ENCODE measurements at places on chromosomes 1 and 21.

- no peak for DNase-seq
Measured at GRCh38 chr1:171743081-171743870, 1.4 kb upstream of the VAMP4 start.

DNA sequence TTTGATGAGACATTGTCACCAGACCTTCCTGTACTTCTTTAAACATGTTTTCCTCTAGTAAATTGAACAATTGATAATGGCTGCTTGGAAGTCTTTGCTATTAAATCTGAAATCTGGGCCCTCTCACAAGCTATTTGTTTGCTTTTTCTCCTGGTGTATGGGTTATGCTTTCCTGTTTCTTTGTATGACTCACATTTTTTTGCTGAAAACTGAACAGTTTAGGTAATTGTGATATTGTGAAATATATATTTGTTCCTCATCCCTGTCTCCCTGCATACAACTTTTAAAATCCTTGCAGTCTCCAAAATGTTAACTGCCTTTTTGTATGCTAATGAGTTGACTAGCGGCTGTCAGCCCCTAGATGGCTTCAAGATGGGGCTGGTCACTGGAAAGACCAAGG is 61.6 kb downstream of the MAP3K21 start:
- DNase-seq: no peak

GRCh38 chr21:44753357-44753756 is 42.0 kb upstream of the TSPEAR start:
- DNase-seq: no peak

- DNase-seq: peak; percentile 12
Measured at GRCh38 chr1:52237430-52237829, 95.5 kb downstream of the ZFYVE9 start.

DNA sequence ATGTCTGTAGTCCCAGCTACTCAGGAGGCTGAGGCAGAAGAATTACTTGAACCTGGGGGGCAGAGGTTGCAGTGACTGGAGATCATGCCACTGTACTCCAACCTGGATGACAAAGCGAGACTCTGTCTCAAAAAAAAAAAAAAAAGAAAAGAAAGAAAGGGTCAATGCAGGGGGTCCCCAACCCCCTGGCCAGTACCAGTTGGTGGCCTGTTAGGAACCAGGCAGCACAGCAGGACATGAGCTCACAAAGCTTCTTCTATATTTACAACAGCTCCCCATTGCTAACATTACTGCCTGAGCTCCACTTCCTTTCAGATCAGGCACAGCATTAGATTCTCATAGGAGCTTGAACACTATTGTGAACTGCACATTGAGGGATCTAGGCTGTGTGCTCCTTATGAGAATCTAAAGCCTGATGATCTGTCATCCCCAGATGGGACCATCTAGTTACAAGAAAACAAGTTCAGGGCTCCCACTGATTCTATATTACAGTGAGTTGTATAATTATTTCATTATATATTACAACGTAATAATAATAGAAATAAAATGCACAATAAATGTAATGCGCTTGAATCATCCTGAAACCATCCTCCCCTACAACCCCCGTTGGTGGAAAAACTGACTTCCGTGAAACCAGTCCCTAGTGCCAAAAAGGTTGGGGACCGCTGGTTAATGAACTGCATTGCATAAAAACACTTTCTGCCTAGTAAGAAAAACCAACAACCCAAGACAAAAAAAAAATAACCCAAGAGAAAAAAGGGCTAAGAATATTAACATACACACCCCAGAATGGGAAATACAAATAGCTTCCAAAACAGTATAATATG is 2.8 kb downstream of the ZBTB8OS start:
- no peak for DNase-seq

GRCh38 chr1:7962014-7962335 is 464 bp downstream of the PARK7 start:
- DNase-seq: no peak

DNA sequence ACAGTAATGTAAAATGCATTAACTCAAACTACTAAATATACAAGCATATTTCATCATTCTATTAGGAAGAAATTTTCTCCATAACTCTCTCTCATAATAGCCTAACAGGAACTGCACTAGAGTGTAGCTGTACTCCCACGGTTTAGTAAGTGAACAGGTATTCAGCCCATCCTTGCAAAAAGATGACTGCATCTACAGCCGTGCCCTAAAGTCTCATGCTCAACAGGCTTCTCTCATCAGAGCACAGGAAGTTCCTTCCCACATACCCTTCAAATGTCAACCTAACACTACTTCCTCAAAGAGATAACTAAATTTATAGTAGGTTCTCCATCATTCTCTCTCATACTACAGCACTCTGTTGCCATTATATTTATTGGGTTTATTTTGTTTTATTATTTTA is 251.6 kb downstream of the AKT3 start:
- DNase-seq: peak; percentile 57

GRCh38 chr21:41090981-41091380 is 77.0 kb upstream of the BACE2 start:
- DNase-seq: no peak

GRCh38 chr1:183966487-183966886 is 71.0 kb downstream of the COLGALT2 start:
- no peak for DNase-seq

DNA sequence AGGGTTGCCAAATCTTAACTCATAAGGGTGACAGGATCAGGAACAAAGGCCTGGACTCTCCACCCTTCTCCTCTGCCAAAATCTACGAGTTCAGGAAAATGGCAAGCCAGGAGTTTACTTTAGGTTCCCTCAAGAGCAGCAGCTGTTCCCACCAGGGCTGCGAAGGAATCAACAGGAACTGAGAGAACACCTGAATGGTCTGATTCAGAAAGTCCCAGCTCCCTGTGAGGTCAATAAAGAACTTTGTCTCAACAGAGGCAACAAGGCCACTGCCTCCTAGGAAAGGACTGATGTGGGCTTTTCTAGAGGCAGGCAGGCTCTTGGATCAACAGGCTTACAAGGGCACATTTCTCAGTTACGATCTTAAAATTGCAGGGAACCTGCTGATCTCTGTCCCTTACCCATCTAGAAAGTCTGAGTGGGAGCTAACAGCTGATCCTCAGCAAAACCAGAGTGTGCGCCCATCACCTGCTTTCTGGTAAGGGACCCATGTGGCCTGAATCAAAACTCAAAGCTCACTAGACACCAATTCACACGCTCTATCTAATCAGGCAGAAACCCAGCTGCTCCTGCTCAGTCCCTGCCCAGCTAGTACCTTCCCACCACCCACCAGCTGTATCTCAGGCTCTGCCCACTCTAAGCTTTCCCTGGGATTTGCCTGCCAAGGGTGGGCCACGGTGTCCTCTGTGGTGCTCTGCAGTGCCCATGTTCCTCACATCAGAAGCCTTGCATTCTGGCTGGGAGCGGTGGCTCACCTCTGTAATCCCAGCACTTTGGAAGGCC is 83.1 kb downstream of the CAPZB start:
- no peak for DNase-seq

DNA sequence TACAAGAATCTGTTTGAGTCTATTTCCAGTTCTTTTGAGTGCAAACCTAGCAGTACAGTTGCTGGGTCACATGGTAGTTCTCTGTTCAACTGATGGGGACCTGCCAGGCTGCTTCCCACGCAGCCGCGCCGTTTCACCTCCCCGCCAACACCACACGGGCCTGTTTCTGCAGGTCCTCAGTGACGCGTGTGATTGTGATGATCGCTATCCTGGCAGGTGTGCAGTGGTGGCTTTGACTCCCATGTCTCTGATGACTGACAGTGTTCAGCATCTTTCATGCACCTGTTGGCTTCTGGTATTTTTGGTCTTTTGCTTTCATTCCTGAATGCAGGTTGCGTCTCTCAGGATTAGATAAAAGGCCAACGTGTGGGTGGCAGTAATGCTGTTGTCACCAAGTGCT is 41.6 kb downstream of the FAAP20 start:
- DNase-seq: no peak

DNA sequence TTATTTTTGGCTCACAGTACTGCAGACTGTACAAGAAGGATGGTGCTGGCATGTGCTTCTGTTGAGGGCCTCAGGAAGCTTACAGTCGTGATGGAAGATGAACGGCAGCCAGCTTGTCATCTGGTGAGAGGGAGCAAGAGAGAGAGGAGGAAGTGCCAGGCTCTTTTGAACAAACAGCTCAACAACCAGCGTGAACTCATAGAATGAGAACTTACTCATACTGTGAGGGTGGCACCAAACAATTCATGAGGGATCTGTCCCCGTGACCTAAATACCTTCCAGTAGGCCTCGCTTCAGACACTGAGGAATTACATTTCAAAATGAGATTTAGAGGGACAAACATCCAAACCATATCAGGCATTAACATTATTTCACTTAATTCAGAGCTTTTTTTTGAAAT is 84.7 kb downstream of the PKN2 start:
- DNase-seq: no peak

DNA sequence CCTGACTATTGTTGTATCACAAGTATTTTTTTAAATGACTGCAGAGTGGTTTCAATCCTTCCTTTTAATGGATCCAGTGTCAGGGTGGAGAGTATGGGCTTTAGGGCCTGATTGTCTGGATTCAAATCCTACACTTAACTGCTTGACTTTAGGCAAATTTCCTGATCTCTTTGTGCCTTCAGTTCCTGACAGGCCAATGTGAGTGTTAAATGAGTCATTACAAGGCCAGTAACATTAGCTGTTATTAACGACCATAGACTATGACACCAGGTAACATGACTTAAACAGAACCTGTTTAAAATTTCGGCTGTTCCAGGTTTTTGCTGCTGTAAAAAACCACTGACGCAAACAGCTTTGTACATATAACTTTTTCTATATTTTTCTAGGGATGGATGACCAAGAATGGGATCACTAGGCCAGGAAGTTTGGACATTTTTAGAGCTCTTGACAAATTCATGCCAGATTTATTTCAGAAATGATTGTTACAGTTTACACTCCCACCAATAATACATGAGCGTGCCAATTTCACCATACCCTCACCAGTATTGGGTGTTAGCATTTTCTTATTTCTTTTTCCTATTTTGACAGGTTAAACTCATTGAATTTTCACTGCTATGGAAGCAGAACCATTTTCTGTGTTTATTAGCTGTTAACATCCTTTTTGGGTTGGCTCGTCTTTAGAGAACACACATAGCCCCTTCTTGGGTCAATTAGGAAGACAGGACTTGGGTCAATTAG is 11.3 kb downstream of the ZNF362 start:
- DNase-seq: no peak

GRCh38 chr1:54358503-54359168 is 47.6 kb downstream of the SSBP3 start:
- DNase-seq: no peak

DNA sequence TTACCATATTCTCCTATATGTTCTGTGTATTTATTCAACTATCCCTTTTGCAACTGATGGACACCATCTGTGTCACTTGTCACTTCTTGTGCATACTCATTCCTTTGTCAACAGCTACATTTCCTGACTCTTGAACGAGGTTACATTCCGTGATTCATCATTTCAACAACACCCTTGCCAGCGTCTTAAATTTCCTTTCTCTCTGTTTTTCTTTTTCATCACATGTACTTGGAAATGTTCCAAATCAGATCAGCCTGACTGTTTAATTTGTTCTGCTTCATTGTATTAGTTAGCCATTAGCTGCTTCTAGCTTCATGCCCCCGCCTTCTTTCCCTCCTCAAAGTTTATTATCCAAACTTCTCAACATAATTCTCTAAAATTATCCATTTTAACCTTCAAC is 173.0 kb downstream of the ADGRL4 start:
- peak; percentile 40 for DNase-seq

DNA sequence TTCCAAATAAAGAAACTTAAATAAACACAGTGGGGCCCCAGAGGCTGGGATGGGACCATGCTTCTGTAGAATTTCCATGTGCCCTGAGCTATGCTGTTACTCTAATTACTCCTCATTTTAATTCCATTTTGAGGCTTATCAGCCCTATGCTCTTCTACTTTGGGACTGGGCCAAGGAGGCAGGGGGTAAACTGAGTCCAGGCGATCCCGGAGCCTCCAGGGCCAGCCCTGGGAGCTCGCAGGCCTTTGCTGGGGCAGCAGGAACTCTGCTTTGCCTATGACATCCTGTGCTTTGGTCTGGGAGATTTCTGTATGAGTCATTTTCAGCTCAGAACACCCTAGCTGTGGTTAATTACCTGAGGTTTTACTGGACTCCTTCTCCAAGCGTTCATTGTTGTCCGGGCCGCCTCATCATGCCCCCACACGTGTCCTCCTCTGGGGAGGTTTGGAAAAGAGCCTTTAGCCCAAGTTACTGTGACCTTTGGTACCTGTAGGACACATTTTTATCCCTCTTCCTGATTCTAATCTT is 95.7 kb downstream of the RHOU start:
- peak; percentile 90 for DNase-seq

GRCh38 chr1:204703826-204704612 is 18.5 kb upstream of the LRRN2 start:
- DNase-seq: no peak

GRCh38 chr1:11746795-11747487 is 11.0 kb downstream of the AGTRAP start:
- no peak for DNase-seq

DNA sequence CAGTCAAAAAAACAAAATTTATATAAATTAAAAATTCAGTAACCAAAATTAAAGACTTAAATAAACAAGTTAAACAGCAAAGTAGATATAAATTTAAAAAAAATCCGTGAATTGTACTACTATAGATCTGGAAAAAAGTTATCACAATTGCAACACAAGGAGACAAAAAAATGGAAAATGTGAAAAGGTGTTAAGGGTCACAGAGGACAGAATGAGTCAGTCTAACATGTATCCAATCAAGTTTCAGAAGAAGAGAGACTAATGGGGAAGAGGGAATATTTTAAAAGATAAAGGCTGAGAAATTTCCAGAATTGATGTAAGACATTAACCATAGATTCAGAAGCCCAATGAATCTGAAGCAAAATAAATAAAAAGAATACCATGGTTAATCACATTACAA is 46.0 kb downstream of the USP24 start:
- DNase-seq: no peak

GRCh38 chr1:29113413-29114117 is 10.1 kb downstream of the TMEM200B start:
- no peak for DNase-seq

DNA sequence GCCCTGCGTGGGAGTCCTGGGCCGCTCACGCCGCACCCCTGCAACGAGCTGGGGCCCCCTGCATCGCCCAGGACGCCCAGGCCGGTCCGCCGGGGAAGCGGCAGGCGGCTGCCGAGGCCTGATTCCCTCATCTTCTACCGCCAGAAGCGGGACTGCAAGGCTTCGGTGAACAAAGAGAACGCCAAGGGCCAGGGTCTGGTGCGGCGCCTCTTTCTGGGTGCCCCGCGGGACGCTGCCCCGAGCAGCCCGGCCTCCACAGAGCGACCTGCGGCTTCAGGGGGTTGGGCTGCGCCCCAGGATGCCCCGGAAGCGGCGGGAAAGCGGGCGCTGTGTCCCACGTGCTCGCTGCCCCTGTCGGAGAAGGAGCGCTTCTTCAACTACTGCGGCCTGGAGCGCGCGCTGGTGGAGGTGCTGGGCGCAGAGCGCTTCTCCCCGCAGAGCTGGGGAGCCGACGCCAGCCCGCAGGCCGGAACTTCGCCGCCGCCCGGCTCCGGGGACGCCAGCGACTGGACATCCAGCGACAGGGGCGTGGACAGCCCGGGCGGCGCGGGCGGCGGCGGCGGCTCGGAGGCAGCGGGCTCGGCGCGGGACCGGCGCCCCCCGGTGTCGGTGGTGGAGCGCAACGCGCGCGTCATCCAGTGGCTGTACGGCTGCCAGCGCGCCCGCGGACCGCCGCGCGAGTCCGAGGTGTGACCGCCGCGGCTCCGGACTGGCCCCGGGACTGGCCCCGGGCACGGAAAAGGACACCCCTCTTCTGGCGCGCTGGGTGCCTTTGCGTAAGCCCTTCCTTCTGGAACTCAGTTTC is 2.7 kb downstream of the FAM110D start:
- DNase-seq: no peak
